ENCODE measurements at places on chromosomes 4 and X.

- DNase-seq = no peak
Measured at GRCh38 chr4:925771-926500, 6.2 kb downstream of the GAK start.

GRCh38 chr4:31071508-31072486, 351.6 kb downstream of the PCDH7 start:
- no peak for DNase-seq

GRCh38 chrX:17067534-17067933, 121.1 kb downstream of the REPS2 start:
- no peak for DNase-seq

DNA sequence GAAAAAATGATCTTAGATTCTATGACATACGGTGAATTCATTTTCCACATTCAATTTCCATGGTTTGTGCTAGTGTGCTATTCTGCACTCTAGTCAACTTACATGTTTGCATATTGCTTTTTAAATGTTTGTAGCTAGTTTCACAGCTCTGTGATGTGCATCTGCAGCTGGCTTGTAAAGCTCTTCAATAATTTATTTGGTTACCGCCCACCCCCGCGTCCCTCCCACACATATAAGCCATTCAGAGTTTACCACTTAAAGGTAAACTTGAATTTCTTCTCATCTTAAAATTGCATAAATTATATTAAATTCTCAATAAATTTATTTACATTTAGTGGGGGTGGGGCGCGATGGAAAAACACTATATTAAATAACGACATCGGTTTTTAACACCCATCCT, 291 bp upstream of the NBDY start:
- DNase-seq = no peak

- DNase-seq = no peak
Measured at GRCh38 chr4:177509226-177509745, 67.0 kb upstream of the AGA start.

- DNase-seq = no peak
Measured at GRCh38 chrX:46991664-46992063, 79.4 kb downstream of the JADE3 start.

GRCh38 chrX:123454712-123455431, 270.8 kb downstream of the GRIA3 start:
- DNase-seq = no peak

Measured in stimulated activated CD8-positive, alpha-beta memory T cell treated with anti-CD3 and anti-CD28 coated beads, Interleukin-4, amount 100 ng/mL, for 1 hour (primary cell).